ENCODE measurements at places on chromosomes 4 and X.

DNA sequence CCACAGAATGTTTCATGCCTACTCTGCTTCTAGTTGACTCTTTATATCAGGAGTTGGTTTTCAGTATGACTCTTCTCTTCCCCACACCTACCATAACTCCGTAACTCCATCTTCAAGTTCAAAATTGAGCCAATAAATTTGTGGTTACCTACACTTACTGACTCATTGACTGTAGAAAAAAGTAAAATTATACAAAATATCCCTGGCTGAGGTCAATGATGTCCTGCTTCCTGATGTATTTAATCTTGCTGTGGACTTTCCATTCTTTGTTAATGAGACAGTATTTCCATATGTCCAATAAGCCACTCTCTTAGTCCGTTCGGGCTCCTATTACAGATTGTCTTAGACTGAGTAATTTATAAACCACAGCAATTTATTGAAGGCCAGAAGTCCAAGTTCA lies 9.9 kb upstream of the NLGN4X start:
- H3K36me3 ChIP-seq = no peaks in the 10 kb centered on the region
- H3K27me3 ChIP-seq = no peaks in the 10 kb centered on the region
- no peak overlapping the region for H3K4me3 ChIP-seq
- DNase-seq = no peak
- H3K27ac ChIP-seq = no peak overlapping the region
- no peaks in the 10 kb centered on the region for H3K4me1 ChIP-seq

DNA sequence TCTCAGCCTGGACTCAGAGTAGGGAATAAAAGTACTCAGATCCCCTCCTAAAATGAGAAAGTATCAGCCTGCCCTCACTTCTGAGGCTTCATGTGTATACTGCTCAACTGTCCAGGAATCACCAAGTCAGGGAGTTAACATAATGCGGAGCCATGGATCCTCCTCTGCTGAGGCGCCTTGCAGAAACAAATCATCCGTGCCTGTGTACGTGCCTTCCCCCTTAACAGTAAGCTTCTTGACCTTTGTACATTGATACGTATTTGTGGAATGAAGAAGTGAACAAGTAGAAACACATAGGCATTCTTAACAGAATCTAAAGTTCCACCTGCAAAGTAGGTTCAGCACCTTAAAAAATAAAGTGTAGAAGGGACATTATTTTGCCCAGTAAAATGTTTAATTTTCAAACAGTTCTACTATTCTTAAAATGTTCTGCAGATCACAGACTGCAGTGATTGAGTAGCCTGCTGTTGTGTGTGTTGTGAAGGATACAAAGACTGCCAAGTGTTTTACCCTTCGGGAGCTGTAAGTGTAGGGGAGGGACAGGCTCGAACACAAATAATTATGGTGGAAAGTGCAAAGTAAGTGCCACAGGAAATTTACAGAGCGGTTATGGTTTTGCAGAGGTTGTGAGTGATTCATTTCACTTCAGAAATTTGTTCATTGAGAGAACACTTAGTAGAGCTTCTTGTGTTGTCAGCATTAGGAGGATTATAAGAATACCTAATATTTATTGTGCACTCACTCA lies 61.9 kb downstream of the ARHGAP10 start:
- peaks cover 51% of the 10 kb centered on the region for H3K4me1 ChIP-seq

DNA sequence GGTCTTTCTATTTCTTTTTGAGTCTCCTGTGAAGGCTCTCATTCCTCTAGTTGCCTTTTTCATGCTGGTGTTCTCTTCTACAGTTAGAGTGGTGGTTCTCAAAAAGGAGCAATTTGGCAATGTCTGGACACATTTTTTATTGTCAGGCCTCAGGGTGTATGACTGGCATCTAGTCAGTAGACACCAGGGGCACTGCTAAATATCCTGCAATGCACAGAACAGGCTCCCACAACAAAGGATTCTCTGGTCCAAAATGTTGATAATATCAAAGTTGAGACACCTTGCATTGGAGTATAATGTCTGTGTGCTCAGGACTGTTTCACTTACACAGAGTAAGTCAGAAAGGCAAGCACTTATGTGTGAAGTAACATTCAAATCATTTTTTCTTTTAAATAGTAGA lies 1360.7 kb downstream of the ADGRL3 start:
- no peaks in the 10 kb centered on the region for H3K4me1 ChIP-seq
- H3K4me3 ChIP-seq = no peak overlapping the region
- no peaks in the 10 kb centered on the region for H3K36me3 ChIP-seq
- H3K27me3 ChIP-seq = no peaks in the 10 kb centered on the region
- no peak for DNase-seq

GRCh38 chr4:47942081-47942819 lies 27.9 kb upstream of the NFXL1 start:
- H3K4me1 ChIP-seq = no peaks in the 10 kb centered on the region
- DNase-seq = no peak

GRCh38 chr4:73964862-73965611 lies 16.8 kb downstream of the PF4 start:
- no peaks in the 10 kb centered on the region for H3K36me3 ChIP-seq
- no peak overlapping the region for H3K27ac ChIP-seq
- H3K4me3 ChIP-seq = no peak overlapping the region
- no peaks in the 10 kb centered on the region for H3K4me1 ChIP-seq

DNA sequence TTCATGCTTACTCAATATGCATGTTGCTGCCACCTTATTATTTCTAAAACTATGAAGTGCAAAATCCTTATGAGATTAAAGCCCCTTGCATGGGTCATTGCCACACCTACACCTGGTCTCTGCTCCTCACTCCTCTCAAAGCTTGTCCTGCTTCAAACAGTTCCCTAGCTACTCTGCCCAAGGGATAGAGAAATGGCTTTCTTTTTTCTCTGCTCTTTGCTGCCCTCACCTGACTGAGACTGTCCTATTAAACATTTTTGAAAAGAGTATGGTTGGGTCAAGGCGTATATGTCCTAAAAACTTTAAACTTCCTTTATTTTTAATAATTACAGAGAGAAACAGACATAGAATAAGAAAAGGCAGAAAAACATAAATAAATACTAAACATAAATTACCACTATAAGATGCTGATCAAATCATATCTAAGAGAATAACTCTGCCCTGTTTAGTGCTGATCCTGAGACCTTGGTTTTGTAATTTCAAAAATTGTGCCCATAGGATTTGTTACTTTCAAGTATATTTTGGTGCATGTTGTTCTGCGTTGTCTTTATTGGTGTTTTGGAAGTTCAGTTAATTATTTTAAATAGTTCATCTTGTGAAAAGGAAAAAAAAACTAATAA lies 704.9 kb upstream of the PABPC4L start:
- no peaks in the 10 kb centered on the region for H3K27me3 ChIP-seq
- H3K27ac ChIP-seq = no peak overlapping the region
- no peaks in the 10 kb centered on the region for H3K4me1 ChIP-seq
- DNase-seq = no peak

- no peak overlapping the region for H3K4me3 ChIP-seq
- H3K4me1 ChIP-seq = no peaks in the 10 kb centered on the region
- no peak for DNase-seq
- H3K36me3 ChIP-seq = no peaks in the 10 kb centered on the region
Measured at GRCh38 chrX:151762802-151763201, 28.3 kb downstream of the CNGA2 start.

DNA sequence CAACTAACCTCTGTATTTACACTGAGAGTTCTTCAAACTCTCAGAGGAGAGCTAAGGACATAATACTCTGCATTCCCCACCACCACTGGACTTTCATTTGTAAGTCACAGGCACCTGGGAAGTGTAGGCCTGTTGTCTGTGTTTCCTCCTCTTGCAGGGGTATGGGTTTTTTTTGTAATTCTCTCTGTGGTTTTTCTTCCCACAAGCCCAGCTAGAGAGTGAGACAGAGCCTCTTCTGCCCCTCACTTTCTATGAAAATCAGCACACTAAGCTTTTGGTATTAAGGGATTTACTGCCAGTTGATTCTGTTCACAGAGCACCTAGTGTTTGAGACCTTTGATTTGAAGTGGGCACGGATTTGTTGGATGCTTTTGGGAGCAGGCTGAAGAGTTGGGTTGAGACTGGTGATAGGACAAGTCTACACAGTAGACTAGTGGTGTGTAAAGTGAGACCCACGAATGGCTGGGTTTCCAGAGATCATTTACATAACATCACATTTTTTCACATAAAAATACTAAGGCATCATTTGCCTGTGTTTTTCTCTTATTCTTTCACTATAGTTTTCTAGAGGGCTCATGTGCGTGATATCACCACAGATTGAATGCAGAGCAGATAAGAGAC lies 28.9 kb upstream of the WDR17 start:
- no peak for DNase-seq
- no peaks in the 10 kb centered on the region for H3K27me3 ChIP-seq
- no peaks in the 10 kb centered on the region for H3K36me3 ChIP-seq
- no peak overlapping the region for H3K27ac ChIP-seq

GRCh38 chr4:187961171-187961570 lies 34.4 kb upstream of the ZFP42 start:
- no peaks in the 10 kb centered on the region for H3K36me3 ChIP-seq
- no peak for DNase-seq

GRCh38 chr4:14880805-14881204 lies 121.5 kb upstream of the CPEB2 start:
- H3K27ac ChIP-seq = no peak overlapping the region
- H3K27me3 ChIP-seq = peaks cover 7% of the 10 kb centered on the region
- no peak overlapping the region for H3K4me3 ChIP-seq
- no peaks in the 10 kb centered on the region for H3K36me3 ChIP-seq
- peaks cover 18% of the 10 kb centered on the region for H3K4me1 ChIP-seq
